ENCODE measurements at places on chromosomes 2 and 18.

DNA sequence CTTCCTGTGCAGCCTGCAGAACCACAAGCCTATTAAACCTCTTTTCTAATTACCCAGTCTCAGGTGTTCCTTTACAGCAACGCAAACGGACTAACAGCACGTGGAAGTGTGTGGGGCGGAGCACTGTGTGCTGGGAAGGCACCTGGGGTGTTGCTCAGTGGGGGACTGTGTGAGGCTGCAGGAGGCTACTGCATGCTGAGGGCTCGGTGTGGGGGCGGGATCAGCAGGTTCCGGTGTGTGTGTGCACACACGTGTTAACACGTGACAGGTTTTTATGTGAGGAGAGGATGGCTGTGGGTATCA, 58.9 kb downstream of the ANKMY1 start:
- H3K4me3 ChIP-seq: no peak overlapping the region
- no peak overlapping the region for H3K27ac ChIP-seq
- H3K36me3 ChIP-seq: no peaks in the 10 kb centered on the region
- DNase-seq: peak; percentile 44

DNA sequence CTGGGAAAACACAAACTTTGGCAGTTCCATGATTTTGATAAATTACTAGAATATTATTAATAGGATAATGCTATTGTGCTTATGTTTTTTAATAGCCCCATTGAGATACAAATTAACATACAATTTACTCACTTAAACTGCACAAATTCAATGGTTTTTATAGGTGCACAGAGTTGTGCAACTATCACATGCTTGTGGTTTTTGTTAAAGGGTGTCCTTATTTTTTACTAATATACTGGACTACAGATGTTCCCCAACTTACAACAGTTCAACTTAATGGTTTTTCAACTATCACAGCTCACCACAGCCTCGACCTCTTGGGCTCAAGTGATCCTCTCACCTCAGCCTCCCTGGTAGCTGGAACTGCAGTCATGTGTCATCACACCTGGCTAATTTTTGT, 76.6 kb downstream of the OSBPL1A start:
- H3K4me3 ChIP-seq: no peak overlapping the region
- H3K4me1 ChIP-seq: no peaks in the 10 kb centered on the region
- no peaks in the 10 kb centered on the region for H3K36me3 ChIP-seq
- H3K27ac ChIP-seq: no peak overlapping the region
- H3K27me3 ChIP-seq: no peaks in the 10 kb centered on the region

DNA sequence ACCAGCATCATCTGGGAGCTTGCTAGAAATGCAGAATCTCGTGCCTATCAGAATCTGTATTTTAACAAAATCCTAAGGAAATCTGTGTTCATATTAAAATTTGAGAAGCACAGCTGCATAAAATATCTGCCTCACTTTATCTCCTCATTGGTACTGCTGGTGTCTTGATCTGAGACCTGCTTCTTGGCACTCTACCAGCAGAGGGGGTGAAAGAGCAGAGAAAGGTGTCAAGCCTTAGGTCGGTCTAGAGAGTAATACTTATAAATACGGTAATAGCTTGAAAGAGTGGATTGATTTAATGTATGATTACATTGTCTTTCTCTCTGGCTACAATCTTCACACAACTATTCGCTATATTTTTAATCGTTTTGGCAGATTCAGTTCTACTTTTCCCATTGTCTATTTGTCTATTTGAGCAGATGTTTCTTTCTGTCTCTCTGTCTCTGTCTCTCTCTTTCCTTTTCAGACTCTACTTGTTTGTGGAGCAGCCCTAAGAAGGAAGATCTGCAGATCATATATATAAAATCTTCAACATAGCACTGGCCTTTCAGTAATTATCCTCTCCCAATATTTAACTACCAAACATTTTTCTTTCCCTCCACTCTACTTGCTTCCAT, 1.7 kb upstream of the GCG start:
- no peaks in the 10 kb centered on the region for H3K36me3 ChIP-seq
- no peaks in the 10 kb centered on the region for H3K27me3 ChIP-seq
- H3K4me1 ChIP-seq: no peaks in the 10 kb centered on the region
- no peak overlapping the region for H3K4me3 ChIP-seq
- H3K27ac ChIP-seq: no peak overlapping the region
- DNase-seq: no peak

- H3K4me1 ChIP-seq: no peaks in the 10 kb centered on the region
- H3K27me3 ChIP-seq: no peaks in the 10 kb centered on the region
- no peaks in the 10 kb centered on the region for H3K36me3 ChIP-seq
These were observed 70.8 kb downstream of the LRP2 start for GRCh38 chr2:169291517-169291916.

- H3K4me1 ChIP-seq: no peaks in the 10 kb centered on the region
- no peak for DNase-seq
- H3K36me3 ChIP-seq: no peaks in the 10 kb centered on the region
- H3K27ac ChIP-seq: no peak overlapping the region
These were observed 115.1 kb downstream of the PLCL1 start for GRCh38 chr2:197919487-197919886.

DNA sequence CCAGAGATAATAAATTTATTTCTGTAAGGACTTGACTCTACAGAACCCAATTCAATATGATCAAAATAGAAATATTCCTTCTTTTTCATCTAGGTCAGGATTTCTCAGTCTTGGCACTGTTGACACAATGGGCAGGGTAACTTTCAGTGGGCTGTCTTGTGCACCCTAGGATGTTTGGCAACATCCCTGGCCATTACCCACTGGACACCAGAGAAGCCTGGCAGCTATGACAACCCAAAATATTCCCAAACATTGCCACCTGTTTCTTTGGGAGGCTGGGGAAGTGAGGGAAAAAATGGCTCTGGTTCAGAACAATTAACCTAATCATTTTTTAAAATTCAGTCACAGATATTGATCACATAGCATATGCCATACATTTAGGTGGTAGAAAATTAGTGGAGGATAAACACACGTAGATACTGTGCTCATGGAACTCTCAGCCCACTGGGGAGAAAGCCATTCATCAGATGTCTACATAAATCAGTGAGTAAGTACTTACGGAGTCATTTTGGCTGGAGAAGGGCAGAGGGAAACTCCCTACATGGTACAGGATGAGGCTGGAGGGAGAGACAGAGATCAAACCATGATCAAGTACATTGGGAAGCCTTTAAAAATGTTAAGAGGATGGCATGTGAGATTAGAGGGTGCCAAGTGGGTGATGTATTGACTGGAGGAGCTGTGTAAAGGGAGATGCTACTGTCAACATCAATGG, 718 bp upstream of the TNP1 start:
- no peaks in the 10 kb centered on the region for H3K36me3 ChIP-seq
- peaks cover 24% of the 10 kb centered on the region for H3K4me1 ChIP-seq
- no peak overlapping the region for H3K27ac ChIP-seq
- H3K4me3 ChIP-seq: no peak overlapping the region
- no peak for DNase-seq
- no peaks in the 10 kb centered on the region for H3K27me3 ChIP-seq

- H3K27me3 ChIP-seq: no peaks in the 10 kb centered on the region
- no peak overlapping the region for H3K4me3 ChIP-seq
- DNase-seq: no peak
- H3K36me3 ChIP-seq: no peaks in the 10 kb centered on the region
These were observed 85.7 kb upstream of the RBBP8 start for GRCh38 chr18:22847392-22847791.

DNA sequence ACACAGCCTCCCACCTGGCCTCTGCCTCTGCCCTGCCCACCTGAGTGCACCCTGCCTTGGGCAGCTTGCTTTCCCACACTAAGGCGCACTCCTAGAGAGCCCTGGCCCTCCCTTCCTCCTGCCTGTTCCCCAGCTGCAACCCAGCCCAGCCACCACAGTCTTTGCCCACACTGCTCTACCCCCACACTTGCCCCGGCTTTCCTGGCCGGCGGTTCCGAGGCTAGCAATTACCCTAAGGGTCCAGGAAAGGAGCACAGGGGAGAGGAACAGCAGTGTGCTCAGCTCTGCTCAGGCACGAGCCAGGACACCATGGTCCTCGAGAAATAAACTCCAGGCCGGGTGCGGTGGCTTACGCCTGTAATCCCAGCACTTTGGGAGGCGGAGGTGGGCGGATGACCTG, 237.8 kb upstream of the RAB6C start:
- DNase-seq: no peak
- no peaks in the 10 kb centered on the region for H3K27me3 ChIP-seq
- no peak overlapping the region for H3K27ac ChIP-seq
- H3K36me3 ChIP-seq: no peaks in the 10 kb centered on the region

- DNase-seq: no peak
- H3K27me3 ChIP-seq: no peaks in the 10 kb centered on the region
- H3K36me3 ChIP-seq: no peaks in the 10 kb centered on the region
- H3K4me3 ChIP-seq: no peak overlapping the region
These were observed 58.4 kb downstream of the PDE1A start for GRCh38 chr2:182368446-182368845.

DNA sequence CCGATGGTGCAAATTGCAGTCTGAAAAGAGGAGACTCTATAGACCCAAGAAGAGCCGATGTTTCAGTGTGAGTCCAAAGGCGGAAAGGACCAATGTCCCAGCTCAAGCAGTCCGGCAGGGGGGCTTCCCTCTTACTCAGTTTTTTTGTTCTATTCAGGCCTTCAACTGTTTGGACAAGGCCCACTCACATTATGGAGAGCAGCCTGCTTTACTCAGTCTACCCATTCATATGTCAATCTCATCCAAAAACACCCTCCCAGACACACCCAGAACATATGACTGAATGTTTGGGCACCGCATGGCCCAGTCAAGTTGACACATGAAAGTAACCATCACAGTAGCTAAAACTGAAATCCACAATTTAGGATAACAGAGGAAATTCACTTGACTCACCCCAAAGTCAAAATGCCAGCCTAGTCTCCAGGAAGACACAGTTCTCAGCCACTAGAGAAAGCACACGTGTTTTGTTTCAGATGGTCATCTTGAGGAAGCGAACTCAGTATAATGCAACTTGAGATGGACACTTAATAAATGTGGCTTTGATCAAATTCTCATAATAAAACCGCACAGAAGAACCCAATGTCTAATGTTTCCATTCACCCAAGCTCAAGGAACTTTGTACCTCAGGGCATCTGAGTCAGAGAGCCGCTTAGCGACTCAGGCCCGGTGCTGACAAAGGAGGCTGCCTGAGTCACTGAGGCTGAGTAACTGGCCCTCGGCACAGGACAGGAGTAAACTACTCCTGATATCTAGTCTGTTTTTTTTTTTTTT, 2.4 kb downstream of the FHL2 start:
- peaks cover 21% of the 10 kb centered on the region for H3K4me1 ChIP-seq
- peaks cover 4% of the 10 kb centered on the region for H3K36me3 ChIP-seq
- H3K27ac ChIP-seq: peak overlapping the region; percentile 53
- H3K27me3 ChIP-seq: no peaks in the 10 kb centered on the region
- no peak for DNase-seq

- H3K4me3 ChIP-seq: no peak overlapping the region
- no peaks in the 10 kb centered on the region for H3K4me1 ChIP-seq
- H3K27ac ChIP-seq: no peak overlapping the region
- H3K36me3 ChIP-seq: no peaks in the 10 kb centered on the region
- DNase-seq: no peak
These were observed 20.0 kb upstream of the FBLN7 start for GRCh38 chr2:112118148-112118547.

DNA sequence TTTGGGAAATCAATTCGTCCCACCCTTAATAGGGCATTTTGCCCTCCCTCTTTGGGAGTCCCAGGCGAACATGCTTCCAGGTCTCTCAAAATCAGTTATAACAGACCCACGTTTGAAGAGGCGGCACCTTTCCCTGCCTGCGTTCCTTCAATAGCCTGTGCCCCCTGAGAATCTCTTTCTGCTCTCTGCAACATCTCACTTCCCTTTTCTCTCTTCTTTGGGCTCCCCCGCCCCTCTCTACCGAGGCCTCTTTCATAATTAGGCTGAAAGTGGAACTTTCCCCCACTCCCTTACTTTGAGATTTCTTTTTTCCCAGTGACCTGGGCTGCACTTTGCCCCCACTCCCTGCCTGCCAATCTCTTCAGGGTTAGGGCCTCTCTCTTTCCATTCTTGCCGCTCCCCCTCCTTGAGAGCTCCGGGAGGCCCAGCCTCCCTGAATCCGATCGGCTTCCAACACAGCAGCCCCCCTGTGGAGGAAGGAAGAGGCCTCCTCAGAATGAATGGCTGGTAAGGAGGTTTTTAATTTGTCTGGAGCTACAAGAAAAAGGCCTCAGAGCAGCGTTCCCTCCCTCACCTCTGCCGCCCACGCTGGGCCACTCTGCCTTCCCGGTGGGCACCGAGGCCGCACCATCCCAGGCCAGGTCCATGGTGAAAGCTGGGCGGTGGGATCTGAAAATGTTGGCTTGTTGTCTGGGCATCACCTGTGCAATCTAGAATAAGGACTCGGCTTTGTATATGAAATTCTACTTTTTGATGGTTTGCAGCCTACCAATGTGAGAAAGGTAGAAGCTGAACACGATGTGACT, 162.6 kb upstream of the SIX3 start:
- no peak overlapping the region for H3K27ac ChIP-seq
- no peak overlapping the region for H3K4me3 ChIP-seq
- no peaks in the 10 kb centered on the region for H3K27me3 ChIP-seq
- no peak for DNase-seq

GRCh38 chr2:86704459-86704971, 15.6 kb upstream of the RMND5A start:
- H3K36me3 ChIP-seq: no peaks in the 10 kb centered on the region
- no peak overlapping the region for H3K4me3 ChIP-seq
- no peak overlapping the region for H3K27ac ChIP-seq
- no peak for DNase-seq

- peak overlapping the region; percentile 46 for H3K27ac ChIP-seq
- DNase-seq: no peak
- no peaks in the 10 kb centered on the region for H3K36me3 ChIP-seq
- no peak overlapping the region for H3K4me3 ChIP-seq
- peaks cover 51% of the 10 kb centered on the region for H3K4me1 ChIP-seq
These were observed 126.9 kb upstream of the CTAGE1 start for GRCh38 chr18:22544626-22545025.

- no peaks in the 10 kb centered on the region for H3K4me1 ChIP-seq
- H3K36me3 ChIP-seq: no peaks in the 10 kb centered on the region
- H3K27me3 ChIP-seq: no peaks in the 10 kb centered on the region
- DNase-seq: no peak
- H3K27ac ChIP-seq: no peak overlapping the region
These were observed 399.8 kb downstream of the SATB2 start for GRCh38 chr2:199057936-199058335.

DNA sequence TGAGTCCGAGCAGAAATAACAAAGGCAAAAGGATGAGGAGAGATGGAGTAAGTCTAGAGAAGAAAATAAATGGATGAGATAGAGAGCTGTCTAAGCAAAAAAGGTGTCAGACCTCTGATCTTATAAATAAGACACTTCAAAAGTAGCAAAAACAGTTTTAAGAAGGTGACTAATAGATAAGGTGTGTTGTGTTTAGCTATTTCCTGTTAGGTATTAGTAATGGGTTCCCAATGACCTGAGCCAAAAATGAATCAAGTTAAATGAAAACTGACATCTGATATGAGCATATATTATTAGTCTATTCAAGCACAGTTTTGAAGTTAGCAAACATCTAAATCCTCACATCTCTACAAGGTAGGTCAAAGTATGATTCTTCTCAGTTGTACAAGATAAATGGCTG, 10.6 kb downstream of the SUPT7L start:
- no peak overlapping the region for H3K4me3 ChIP-seq
- peaks cover 91% of the 10 kb centered on the region for H3K36me3 ChIP-seq
- DNase-seq: no peak
- no peaks in the 10 kb centered on the region for H3K27me3 ChIP-seq
- H3K4me1 ChIP-seq: no peaks in the 10 kb centered on the region

Measured in vagina (tissue), 2 donors.